Ovary (tissue), 10 donors: ENCODE measurements at places on chromosomes 13 and 19. TPM values are rescaled to one million over a fixed set of nuclear protein-coding genes. Genes with fewer than 3 reads are reported as not detected.

DNA sequence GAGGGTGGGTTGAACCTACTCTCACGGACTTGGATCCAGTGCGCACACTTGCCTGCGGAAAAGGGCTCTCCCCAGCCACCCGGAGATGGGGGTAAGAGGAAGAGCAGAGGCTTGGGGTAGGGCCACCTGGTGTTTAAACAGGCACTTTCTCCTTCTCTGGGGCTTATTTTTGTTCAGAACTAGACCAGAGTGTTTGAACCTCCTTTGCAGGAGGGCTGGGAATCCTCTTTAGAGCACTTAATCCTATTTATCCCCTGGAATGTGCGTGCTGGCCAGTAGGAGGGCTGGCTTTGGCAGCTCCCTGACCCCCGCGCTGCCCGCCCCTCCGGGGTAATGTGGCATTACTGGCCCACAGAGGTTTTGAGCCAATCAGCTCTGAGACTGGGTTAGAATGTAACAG is 2.0 kb downstream of the RGS9BP start:
- no peak for DNase-seq

- no peak for DNase-seq
Observed at GRCh38 chr13:99750951-99751350, 220.6 kb downstream of the ZIC5 start.

DNA sequence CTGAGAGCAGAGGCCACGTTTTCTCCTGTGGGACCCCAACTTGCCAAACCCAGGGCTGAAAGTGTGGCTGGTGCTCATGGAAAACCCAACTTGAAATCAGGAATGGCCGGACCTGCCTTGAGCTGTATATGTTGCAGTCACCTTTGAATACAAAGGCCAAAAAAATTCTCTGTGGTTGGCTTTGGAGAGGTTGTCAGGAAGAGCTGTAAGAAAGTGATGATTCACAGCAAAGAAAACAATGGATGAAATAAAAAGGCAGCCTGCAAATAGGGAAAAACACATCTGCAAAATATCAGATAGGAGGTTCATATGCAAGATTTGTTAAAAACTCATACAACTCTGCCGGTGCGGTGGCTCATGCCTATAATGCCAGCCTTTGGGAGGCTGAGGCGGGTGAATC is 715.8 kb downstream of the UQCRFS1 start:
- DNase-seq, result no peak

MLNR gene
- not detected for polyA plus RNA-seq

DNA sequence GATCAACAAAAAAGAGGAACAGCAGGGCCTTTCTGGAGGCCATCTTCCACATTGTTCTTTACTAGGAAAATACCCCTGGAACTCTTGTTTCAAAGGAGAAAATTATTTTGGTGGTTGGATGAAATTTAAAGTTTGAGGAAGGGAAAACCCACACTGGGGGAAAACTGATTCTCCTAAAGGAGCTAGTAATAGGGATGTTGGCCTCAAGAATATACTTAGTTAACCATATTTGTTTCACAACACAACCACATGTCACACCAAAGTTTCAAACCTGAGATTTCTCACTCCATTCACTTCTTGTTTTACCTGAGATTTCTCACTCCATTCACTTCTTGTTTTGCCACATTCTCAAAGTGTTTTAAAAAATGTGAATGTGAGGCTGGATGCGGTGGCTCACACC is 2.8 kb upstream of the EPSTI1 start:
- no peak for DNase-seq

DNA sequence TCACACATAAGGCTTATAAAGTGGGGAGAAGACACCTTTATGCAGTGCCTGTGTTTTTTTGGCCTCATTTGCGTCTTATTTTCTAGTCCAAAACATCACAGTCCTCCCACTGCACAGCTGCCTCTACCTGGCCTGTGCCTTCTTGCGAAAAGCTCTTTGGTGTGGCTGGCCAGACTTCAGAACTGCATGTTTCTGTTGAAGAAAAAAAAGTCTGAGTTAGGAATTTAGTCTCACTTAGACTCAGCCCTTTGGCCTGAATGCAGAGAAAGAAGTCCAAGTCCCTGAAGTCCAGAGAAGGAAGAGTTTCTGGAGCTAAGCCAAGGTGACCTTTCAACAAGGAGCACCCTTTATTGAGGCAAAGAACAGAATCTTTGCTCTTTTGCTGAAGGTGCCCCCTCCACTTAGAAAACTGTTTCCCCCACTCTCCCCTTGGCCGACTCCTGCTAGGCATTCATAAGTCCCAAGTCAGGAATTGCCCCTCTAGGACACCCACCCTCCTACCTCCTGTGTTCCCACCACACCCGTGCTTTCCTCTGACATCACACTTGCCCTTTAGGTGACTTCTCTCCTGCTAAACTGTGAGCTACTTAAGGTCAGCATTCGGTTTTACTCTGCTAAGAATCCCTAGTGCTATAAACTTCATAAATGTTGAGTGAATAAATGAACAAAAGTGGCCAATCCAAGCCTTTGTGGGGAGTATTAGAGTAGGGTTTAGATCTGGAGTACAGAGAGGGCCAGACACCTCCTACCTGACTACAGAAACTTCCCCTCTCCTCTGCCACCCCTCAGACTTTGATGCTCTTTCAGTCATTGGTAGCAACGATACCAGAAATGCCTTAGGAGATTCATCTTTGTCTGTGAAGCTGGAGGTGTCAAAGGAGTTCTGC is 226.8 kb downstream of the LACC1 start:
- DNase-seq, result peak; percentile 42

DNA sequence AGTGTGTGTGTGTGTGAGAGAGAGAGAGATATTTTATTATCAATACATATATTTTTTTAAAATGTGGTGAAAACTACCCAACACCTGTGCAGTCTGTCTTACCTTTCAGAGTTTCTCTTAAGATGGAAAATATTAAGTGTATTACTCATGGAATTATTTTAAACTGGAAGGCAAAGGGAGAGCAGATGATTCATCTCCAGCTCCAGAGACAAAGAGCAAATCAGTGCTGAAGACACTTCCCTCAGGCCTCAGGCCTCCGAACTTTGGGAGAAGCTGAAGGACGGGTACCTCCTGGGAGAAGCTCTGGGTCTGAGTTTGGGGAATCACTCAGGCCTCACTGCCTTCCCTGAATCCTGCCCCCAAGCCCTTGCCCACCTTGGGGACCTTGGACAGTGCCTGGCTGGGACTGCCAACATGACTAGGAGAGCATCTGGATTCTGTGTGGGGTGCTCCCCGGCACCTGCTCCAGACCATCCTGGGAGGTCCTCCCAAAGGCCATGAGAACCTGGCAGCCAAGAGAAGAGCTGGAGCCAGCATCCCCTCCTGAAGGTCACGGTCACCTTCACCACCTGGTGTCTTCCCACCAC is 170.4 kb upstream of the UBL3 start:
- DNase-seq, result no peak

DNA sequence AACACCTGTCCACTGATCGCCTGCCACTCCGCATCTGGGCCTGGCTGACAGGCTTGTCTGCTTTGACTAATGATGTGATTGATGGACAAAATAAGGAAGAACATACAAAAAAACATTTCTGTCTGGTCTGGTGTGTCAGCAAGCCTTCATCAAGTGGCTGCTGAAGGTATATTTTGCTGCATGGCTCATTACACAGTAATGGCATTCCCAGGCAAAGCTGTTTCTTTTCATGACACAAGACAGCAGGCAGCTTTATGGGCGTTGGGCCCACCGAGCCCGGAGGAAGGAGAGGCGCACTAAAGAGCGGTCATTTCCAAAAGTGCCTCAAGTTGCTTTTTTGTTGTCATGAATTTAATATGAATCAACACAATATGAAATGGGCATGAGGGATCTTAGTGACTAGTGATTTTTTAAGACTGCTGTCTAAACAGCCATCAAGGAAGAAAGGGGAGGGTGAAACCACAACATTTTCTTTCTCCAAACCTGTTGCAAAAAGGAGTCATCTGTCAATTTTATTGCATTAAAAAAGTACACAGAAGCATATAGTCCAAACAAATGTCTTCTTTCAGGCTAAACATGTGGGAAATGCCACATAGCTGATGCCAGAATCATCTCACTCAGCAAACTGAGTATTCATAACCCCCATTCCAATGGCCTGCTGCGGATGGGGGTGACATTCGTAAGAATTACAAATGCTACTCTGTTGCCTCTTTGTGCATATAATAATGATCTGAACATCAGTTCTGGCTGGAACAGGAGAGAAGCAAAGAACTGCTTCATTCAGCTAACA is 476.6 kb downstream of the ZNF536 start:
- DNase-seq, result no peak

GRCh38 chr13:109879338-109879737 is 93.0 kb upstream of the IRS2 start:
- no peak for DNase-seq

PLPP2 gene
- 3.1 TPM for polyA plus RNA-seq

DNA sequence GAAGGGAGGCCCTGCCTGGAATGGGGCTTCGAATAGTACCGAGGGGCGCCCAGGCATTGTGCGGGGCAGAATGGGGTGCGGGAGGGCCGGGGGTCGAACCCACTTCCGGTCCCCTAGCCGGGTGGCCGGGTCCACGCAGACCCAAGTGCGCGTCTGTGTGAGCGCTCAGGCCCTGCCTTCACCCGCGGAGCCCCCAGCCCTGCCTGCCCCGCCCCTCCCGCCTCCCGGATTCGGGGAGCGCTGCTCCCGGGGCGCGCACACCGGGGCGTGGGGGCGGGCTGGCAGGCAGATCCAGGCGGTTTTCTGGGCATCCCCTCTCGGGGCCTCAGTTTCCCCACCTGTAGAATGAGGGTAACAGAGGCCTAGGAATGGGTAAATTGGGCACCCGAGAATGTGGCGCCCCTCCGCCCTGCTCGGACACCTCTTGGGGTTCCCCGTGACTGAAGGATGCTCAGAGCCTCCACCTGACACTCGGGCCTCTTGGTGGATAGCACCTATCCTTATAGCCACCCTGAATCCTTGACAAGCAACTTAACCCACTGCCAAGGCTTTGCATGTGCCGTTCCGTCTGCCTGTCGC is 682 bp downstream of the PIK3R2 start:
- DNase-seq, result peak; percentile 52

GRCh38 chr13:102817907-102818306 is 19.0 kb downstream of the BIVM start:
- DNase-seq, result no peak
